Stimulated activated CD8-positive, alpha-beta memory T cell treated with anti-CD3 and anti-CD28 coated beads, Interleukin-7, amount 100 ng/mL, for 4 hours (primary cell): ENCODE measurements at places on chromosomes 5 and 9.

- DNase-seq = no peak
These were observed 2.8 kb upstream of the PLK2 start for GRCh38 chr5:58462623-58463230.

GRCh38 chr9:105065098-105066088 lies 137.4 kb upstream of the ABCA1 start:
- DNase-seq = no peak

DNA sequence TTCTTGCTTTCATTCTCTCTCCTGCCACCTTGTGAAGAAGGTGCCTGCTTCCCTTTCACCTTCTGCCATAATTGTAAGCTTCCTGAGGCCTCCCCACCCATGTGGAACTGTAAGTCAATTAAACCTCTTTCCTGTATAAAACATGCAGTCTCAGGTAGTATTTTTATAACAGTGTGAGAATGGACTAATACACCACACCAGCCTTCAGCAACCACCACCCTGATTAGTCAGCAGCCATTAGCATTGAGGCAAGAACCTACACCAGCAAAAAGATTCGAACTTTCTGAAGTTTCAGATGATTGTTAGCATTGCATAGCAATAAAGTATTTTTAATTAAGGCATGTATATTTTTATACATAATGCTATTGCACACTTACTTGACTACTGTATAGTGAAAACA lies 980.2 kb downstream of the EFNA5 start:
- no peak for DNase-seq

GRCh38 chr5:74212336-74212735 lies 428.2 kb downstream of the ENC1 start:
- DNase-seq = no peak

DNA sequence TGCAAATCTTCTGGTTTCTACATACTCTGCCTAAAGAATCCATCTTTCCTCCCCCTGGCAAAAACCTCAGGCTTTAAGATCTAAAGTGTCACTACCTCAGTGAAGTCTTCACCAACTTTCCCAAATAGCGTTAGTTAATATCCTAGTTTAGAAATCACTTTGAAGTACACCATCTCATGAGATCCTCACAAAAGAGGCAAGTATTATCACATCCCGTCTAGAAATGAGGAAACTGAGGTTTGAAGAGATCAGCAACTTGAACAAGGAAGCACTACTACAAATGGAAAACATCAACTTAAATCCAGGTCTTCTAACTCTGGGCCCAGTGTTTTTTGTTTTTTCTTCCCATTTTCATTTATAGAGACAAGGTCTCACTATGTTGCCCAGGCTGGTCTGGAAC lies 4.6 kb downstream of the AP3B1 start:
- no peak for DNase-seq

DNA sequence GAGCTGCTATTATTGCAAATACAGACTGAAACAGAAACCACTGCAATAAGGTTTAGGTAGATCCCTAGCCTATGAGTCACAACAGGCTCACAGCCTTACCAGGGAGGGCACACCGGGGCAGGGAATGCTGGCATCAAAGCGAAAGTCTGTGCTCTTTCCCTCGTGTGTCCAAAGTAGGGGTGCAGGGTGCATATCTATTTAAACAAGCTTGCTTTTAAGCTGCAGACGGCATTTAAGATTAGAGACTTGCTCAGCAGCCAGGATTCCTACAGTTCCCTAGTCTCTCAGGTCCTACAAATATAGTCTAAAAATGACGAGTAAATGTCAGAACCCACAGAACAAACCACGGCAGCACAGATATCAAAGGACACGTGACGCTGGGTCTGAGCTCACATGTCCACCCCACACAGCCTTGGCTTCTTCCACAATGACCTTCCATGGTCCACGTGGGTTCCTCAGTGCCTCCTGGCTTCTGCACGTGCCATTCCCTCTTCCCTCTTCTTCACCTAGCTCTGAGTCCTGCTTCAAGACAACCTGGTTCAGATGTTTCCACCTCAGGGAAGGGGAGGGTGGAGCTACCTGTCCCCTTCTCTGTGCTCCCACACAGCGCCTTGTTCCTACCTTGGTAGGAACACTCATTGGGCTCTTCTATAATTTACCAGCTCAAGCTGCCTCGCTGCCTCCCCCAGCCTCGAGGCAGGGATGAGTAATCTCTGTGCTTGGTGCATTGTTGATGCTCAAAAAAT lies 193.2 kb downstream of the MAPKAP1 start:
- DNase-seq = no peak

GRCh38 chr5:63070001-63070400 lies 491.4 kb downstream of the LRRC70 start:
- DNase-seq = no peak

GRCh38 chr9:94472806-94473360 lies 82.0 kb upstream of the PCAT7 start:
- no peak for DNase-seq

GRCh38 chr5:176770431-176770830 lies 39.9 kb upstream of the UNC5A start:
- DNase-seq = no peak

- no peak for DNase-seq
These were observed 12.1 kb downstream of the TMEM245 start for GRCh38 chr9:109107402-109108240.

GRCh38 chr5:143147383-143147782 lies 256.1 kb downstream of the NR3C1 start:
- DNase-seq = no peak

- no peak for DNase-seq
These were observed 35.4 kb downstream of the ACTL7A start for GRCh38 chr9:108897324-108898096.

DNA sequence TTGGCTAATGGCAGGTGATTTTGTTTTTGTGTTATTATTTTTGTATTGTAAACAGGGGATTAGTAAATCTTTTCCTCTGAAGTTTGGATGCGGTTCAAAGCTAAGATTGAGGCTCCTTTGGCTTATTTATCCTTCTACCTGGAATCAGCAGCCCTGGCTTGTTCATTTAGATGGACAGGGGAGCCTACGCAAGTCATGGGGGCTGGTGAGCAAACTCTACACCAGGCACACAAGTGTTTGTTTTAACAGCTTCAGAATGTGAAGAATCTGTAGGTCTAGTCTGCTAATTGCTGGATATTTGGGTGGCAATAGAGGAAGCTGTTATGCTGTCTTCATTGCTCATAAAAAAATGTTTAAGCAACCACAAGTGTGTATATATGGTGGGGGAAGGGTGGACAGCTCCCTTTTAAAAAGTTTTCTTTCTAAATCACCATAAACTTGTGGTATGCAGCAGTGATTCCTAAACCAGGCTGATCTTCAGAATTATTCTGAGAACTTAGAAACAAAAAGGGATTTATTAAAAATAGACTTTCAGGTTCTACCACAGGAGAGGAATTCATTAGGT lies 20.7 kb downstream of the ZNF462 start:
- DNase-seq = no peak

GRCh38 chr9:116741086-116741740 lies 54.1 kb downstream of the TRIM32 start:
- no peak for DNase-seq

DNA sequence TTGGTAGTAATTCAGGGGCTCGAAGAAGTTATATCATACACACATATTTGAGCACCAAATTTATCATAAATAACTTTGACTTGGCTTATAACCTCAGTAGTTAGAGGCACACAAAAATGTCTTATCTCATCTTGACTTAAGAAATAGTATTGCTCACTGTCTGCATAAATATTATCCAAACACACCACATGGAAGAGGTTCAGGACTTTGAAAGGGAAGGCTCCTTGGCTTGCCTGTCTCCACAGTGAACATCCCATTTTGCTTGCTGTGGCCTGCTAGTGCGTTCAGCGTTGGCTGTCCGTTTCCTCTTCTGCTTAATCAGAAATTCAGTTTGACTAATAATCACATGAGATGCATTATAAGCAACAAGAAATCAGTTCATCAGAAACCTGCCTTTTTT lies 13.9 kb downstream of the GRXCR2 start:
- no peak for DNase-seq

- no peak for DNase-seq
These were observed 92.7 kb upstream of the RUSC2 start for GRCh38 chr9:35397216-35397698.

GRCh38 chr5:74378464-74378863 lies 262.1 kb downstream of the ENC1 start:
- no peak for DNase-seq

GRCh38 chr5:126884269-126884819 lies 107.4 kb downstream of the LMNB1 start:
- no peak for DNase-seq

- DNase-seq = no peak
These were observed 1111.8 kb upstream of the ACO1 start for GRCh38 chr9:31272456-31273295.

DNA sequence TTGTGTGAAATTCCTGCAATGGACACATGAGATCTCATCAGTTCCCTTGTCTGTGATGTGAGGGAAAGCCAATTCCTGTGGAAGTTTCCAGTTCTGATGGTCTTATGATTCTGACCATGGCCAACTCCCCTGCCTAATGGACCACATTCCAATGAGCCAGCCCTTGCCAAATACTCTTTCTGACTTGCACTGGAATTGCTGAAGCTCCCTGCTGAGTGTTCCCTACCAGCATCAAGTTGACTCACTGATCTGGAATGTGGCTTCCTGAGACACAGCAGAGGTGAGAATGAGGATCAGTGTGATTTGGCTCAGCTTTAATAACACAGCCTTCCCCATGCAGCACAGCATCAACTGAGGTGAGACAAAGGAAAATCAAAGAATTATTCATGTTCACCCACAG lies 427.8 kb downstream of the KDM4C start:
- DNase-seq = no peak

DNA sequence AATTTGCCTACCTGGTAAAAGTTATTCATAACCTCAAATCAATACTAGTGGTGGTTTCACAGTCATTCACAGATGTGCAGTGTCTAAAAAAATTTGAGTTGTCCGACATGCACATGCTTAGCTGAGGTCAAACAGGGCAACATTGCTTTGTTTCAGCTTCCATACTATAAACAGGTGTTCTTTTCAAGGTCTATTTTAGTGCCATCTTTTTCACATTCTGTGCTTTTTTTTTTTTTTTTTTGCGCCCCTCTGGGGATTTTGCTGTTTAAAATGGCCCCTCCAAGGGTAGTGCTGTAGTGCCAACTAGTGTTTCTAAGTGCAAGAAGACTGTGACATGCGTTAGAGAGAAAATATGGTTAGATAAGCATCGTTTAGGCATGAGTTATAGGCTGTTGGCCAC lies 14.5 kb downstream of the PHAX start:
- DNase-seq = no peak

DNA sequence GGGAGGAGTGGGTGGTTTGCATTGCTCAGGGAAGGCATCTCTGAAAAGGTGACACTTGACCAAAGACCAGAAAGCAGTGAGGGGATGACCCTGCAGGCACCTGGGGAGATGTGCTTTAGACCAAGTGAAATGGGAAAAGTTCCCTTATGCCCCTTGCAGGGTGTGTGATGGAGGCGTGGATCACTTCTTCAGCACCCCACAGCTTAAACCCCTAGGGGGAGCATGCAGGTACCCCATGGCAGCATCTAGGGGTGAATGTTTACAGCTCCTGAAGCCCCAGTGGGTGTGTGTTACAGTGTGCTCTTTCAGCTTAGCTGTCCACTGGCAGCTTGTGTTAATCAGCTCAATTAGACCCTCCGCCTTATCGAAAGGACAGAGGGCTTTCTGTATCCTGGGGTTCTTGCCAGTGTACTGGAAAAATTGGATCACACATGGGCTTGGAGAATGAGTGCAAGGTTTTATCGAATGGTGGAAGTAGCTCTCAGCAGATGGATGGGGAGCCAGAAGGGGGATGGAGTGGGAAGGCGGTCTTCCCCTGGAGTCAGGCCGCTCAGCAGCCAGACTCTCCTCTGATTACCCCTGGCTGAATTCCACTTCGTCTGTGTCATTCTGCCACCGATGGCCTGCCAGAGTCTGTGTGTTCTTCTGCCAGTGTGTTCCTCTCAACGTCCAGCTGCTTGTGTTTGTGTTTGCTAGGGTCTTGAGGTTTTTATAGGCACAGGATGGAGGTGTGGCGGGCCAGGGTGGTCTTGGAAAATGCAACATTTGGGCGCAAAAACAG lies 6.3 kb downstream of the BHMT2 start:
- no peak for DNase-seq

DNA sequence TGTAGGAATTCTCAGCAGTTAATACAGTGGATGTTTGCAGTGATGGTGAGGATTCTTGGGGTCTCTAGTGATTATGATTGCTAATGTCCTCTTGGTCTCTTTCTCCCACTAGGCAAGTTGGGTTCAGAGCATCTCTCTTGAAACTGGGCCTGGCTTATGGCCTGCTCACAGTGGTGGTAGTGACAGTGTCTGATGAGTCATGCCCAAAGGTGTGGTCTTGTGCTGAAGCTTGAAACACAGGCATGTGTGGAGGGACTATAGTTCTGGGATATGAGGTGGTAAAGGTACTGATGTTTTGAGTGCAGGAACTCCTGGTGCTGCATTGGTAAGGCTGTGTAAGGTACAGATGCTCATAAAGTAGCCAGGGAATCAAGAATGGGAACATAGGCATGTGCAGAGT lies 231.1 kb downstream of the FAM170A start:
- no peak for DNase-seq

DNA sequence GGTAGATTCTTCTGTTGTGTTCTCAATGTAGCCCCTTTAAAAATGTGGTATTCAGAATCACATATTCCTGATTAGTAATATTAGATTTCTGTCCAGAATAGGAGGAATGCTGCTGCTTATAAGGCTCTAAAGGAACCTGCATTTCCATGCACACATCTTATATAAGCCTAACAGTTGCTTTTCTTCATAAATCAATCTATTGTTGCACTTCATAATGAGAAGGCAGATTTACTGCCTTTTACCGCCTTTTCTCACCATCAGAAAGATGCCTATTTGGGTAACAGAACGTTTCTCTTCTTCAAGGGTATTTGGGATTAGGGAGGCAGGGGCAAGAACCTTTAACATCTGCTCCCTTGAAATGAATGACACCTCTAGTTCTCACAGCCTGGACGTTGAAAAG lies 243.4 kb downstream of the MLLT3 start:
- DNase-seq = no peak

DNA sequence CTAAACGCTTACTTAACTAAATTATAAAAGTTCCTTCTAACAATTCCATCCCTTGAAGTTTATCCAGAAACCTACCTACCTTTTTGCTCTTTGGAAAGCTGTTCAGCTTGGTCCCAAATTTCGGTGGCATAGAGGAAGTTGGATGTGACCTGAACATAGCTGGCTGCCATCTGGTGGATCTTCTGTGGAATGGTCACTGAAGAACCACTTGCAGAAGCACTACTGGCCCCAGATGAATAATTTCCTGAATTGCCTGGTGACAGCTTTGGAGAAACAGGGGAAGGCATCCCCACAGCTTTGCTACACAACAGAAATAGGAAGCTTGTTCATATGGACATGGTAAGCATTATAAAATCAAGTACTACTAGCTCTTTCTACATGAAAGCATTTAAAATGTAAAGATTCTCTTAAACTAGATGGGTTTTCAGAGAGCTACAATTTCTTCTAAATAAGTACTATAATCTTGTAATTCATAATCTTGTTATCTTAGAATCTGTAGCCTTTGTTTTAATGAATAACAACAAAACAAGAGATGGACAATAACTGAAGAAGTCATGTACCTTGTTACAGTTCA lies 9.9 kb downstream of the LEAP2 start:
- DNase-seq = no peak

GRCh38 chr5:132086277-132086794 lies 12.7 kb downstream of the CSF2 start:
- DNase-seq = no peak
